Activated T-cell treated with anti-CD3 and anti-CD28 coated beads, Interleukin-2, amount 50 U/mL, for 24 hours (primary cell): ENCODE measurements at places on chromosomes 5 and 9.

- H3K27ac ChIP-seq = no peak overlapping the region
- peaks cover 70% of the 10 kb centered on the region for H3K36me3 ChIP-seq
- no peaks in the 10 kb centered on the region for H3K27me3 ChIP-seq
- no peak for DNase-seq
- H3K4me1 ChIP-seq = no peaks in the 10 kb centered on the region
Observed at GRCh38 chr5:94667937-94668336, 49.5 kb downstream of the SLF1 start.

GRCh38 chr5:142316051-142316450, 8.8 kb downstream of the SPRY4 start:
- DNase-seq = no peak
- peaks cover 17% of the 10 kb centered on the region for H3K27me3 ChIP-seq
- peaks cover 32% of the 10 kb centered on the region for H3K4me1 ChIP-seq
- H3K27ac ChIP-seq = no peak overlapping the region
- H3K4me3 ChIP-seq = no peak overlapping the region

GRCh38 chr9:113387560-113388230, 10.9 kb upstream of the HDHD3 start:
- DNase-seq = no peak
- H3K36me3 ChIP-seq = peaks cover 65% of the 10 kb centered on the region
- H3K27me3 ChIP-seq = no peaks in the 10 kb centered on the region
- no peak overlapping the region for H3K4me3 ChIP-seq
- no peaks in the 10 kb centered on the region for H3K4me1 ChIP-seq

GRCh38 chr5:131514316-131515283, 120.4 kb downstream of the RAPGEF6 start:
- peaks cover 65% of the 10 kb centered on the region for H3K4me1 ChIP-seq
- H3K4me3 ChIP-seq = peak overlapping the region; percentile 66
- H3K36me3 ChIP-seq = peaks cover 66% of the 10 kb centered on the region
- H3K27me3 ChIP-seq = no peaks in the 10 kb centered on the region
- DNase-seq = no peak

DNA sequence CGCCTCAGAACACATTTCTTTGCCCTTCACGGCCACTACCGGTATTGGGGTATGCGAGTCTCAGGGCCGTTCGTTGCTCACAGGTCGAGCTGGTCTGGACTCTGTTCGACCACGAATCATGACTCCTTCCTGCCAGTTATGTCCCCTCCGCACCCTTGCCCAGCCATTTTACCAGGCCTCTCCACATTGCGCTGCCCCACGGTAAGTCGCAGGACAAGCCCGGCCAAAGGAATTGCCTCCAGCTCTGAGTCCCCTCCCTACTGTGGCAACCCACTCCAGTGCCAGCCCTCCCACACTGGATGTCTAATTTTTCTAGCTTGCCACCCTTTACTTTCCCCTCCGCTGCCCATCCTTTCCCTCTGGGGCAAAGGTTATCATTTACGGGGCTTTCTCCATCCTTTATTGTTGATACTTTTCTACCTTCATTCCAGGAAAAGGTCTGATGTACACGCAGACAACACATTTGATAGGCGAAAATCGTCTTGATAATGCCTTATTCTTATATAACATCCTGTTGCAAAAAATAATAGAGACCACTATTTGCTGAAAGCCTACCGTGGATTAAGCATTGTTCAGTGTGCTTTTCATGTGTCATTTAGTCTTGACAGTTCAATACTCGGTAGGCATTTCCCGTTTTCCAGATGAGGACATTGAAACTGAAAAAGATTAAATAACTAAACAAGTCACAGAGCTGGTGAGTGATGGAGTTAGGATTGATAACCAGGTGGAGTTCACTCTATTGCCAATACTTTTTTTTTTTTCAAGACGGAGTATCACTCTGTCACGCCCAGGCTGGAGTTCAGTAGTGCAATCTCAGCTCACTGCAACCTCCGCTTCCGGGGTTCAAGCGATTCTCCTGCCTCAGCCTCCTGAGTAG, 958 bp upstream of the HSPA5 start:
- peak overlapping the region; percentile 99 for H3K27ac ChIP-seq
- no peaks in the 10 kb centered on the region for H3K27me3 ChIP-seq
- peaks cover 42% of the 10 kb centered on the region for H3K4me1 ChIP-seq
- no peak for DNase-seq
- peak overlapping the region; percentile 93 for H3K4me3 ChIP-seq
- peaks cover 52% of the 10 kb centered on the region for H3K36me3 ChIP-seq

- H3K36me3 ChIP-seq = no peaks in the 10 kb centered on the region
- peaks cover 10% of the 10 kb centered on the region for H3K27me3 ChIP-seq
- H3K4me1 ChIP-seq = no peaks in the 10 kb centered on the region
- no peak overlapping the region for H3K4me3 ChIP-seq
Observed at GRCh38 chr5:159547466-159548195, 217.3 kb upstream of the IL12B start.

GRCh38 chr9:561427-561826, 280.1 kb upstream of the DMRT1 start:
- H3K27ac ChIP-seq = no peak overlapping the region
- no peaks in the 10 kb centered on the region for H3K36me3 ChIP-seq
- H3K27me3 ChIP-seq = peaks cover 7% of the 10 kb centered on the region
- no peak for DNase-seq
- no peak overlapping the region for H3K4me3 ChIP-seq

DNA sequence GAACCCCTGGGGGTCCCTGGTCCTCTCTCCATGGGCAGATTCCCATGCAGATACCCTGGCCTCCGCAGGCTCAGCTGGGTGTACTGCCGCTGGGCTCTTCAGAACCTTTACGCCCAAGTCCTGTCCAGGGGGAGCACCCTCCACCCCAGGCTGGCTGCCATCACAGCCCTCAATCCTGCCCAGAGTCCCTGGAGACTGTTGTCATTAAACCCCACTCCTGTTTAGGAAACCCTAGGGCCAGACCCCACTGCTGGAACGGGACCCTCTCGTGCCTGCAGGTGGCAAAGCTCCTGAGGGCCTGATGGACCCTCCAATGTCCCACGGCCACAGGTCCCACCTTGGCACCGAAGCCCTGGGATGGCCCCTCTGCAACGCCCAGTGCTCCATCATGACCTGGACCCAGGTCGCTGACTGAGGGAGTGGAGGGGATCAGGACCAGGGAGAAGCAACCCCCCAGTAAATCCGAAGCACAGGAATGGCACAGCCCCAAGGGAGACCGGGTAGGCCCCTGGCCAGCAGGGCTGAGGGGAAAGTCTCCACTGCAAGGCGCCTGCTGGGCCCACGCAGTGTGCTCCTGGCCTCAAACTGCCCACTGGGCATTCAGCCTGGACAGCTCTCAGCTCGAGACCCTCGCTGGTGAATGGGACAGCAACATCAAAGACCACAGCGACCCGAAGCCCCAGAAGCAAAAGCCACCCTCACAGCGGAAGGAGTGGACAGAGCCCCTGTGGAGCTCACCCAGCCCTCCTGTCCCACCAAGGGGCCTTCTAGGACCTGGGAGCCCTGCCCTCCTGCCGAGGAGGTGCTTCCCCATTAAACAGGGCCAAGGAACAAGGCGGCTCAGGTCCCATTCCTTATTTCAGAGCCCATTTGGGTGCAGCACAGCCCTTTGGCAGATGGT, 8.3 kb downstream of the ZDHHC11B start:
- H3K4me3 ChIP-seq = no peak overlapping the region
- H3K27me3 ChIP-seq = no peaks in the 10 kb centered on the region
- no peaks in the 10 kb centered on the region for H3K36me3 ChIP-seq
- peak; percentile 30 for DNase-seq
- H3K27ac ChIP-seq = no peak overlapping the region

GRCh38 chr5:133512896-133513295, 99.4 kb downstream of the FSTL4 start:
- H3K4me3 ChIP-seq = no peak overlapping the region
- no peaks in the 10 kb centered on the region for H3K36me3 ChIP-seq
- no peak for DNase-seq
- no peak overlapping the region for H3K27ac ChIP-seq
- no peaks in the 10 kb centered on the region for H3K4me1 ChIP-seq

GRCh38 chr9:70924380-70924779, 197.0 kb downstream of the TRPM3 start:
- no peaks in the 10 kb centered on the region for H3K27me3 ChIP-seq
- H3K4me3 ChIP-seq = no peak overlapping the region
- no peak for DNase-seq
- H3K36me3 ChIP-seq = no peaks in the 10 kb centered on the region
- H3K4me1 ChIP-seq = no peaks in the 10 kb centered on the region
- no peak overlapping the region for H3K27ac ChIP-seq

DNA sequence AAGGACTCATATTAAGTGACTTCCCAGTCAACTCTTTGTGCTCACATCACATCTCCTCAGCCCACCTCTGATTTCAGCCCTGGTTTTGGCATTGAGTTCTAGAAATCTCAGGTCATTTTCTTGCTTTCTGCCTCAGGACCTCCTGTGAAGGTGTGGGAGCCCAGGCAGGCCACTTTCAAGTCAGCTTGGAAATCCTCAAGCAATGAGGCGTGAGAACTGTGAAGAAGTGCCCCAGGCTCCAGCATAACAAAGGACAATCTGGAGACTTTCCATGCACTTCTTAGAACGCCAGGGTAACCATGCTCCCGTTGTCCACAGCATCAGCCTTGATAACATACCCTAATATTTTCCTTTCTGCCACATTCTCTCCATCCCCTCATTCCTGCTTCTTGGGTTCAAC, 131.2 kb upstream of the MAP3K1 start:
- no peak overlapping the region for H3K27ac ChIP-seq
- peaks cover 63% of the 10 kb centered on the region for H3K4me1 ChIP-seq
- no peak overlapping the region for H3K4me3 ChIP-seq
- no peaks in the 10 kb centered on the region for H3K36me3 ChIP-seq
- no peak for DNase-seq

GRCh38 chr9:130340011-130340410, 74.5 kb downstream of the HMCN2 start:
- H3K4me3 ChIP-seq = no peak overlapping the region
- no peak for DNase-seq
- H3K4me1 ChIP-seq = no peaks in the 10 kb centered on the region
- no peak overlapping the region for H3K27ac ChIP-seq

GRCh38 chr9:121021301-121021700, 28.8 kb downstream of the C5 start:
- H3K4me1 ChIP-seq = no peaks in the 10 kb centered on the region
- DNase-seq = no peak
- no peak overlapping the region for H3K27ac ChIP-seq
- H3K36me3 ChIP-seq = no peaks in the 10 kb centered on the region

- no peaks in the 10 kb centered on the region for H3K4me1 ChIP-seq
- H3K27ac ChIP-seq = no peak overlapping the region
- no peaks in the 10 kb centered on the region for H3K27me3 ChIP-seq
- DNase-seq = no peak
- no peak overlapping the region for H3K4me3 ChIP-seq
Observed at GRCh38 chr5:112025757-112026156, 268.8 kb upstream of the NREP start.

DNA sequence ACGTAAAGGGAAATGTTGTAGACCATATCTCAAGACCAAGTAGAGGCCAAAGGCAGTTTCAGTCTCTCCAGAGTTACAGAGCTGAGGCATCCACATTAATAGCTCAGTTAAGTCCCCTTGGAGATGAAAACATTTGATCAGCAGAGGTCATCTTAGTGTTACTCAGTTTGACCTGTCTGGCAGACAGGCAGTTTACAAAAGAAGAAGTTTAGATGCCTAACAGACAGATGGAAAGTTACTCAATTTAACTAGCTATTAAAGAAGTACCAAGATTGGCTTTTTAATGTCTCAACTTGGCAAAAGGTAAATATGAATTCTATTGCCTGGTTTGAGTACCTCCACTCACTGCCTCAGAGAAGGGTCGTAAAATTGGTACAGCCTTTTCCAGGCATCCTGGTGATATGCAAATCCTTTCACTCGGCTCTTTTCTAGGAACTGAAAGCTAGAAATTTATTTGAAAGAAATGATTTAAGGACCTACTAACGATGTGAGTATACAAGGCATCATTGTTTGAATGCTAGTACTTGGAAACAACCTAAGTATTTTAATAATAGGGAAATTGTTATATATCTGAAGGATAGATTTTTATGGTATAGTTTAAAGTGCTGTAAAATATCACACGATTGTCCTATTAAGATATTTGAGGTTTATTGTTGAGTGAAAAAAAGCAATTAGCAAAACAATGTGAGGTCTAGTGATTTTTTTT, 14.8 kb downstream of the ACO1 start:
- peaks cover 3% of the 10 kb centered on the region for H3K36me3 ChIP-seq
- no peak overlapping the region for H3K4me3 ChIP-seq
- no peaks in the 10 kb centered on the region for H3K27me3 ChIP-seq
- H3K4me1 ChIP-seq = peaks cover 4% of the 10 kb centered on the region
- DNase-seq = no peak
- H3K27ac ChIP-seq = no peak overlapping the region

GRCh38 chr5:143605403-143606005, 202.0 kb upstream of the NR3C1 start:
- H3K4me1 ChIP-seq = peaks cover 44% of the 10 kb centered on the region
- H3K27ac ChIP-seq = peak overlapping the region; percentile 96
- peak overlapping the region; percentile 49 for H3K4me3 ChIP-seq
- no peaks in the 10 kb centered on the region for H3K36me3 ChIP-seq
- peaks cover 14% of the 10 kb centered on the region for H3K27me3 ChIP-seq

DNA sequence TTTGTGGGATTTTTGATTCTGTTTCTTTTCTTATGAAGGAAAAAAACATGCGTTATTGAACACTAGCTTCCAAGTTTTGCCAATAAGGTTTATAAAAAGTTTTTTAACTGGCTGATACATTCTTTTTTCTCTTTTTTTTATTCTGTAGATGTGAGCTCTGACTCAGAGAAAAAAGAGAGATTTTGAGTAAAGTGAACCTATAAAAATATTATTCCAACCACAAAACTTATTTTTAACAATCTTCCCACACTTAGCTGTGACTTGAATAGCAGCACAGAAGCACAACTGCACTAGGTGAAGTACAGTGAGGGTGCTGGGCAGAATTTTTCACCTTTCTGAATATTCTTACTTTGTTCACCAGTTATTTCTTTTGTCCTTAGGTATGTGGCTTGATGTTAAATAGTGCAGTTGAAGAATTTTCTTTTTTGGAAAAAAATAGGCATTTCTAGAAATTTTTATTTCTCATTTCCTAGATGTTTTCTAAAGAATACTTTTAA, 41.6 kb downstream of the CHSY3 start:
- no peak overlapping the region for H3K4me3 ChIP-seq
- no peak overlapping the region for H3K27ac ChIP-seq
- peaks cover 6% of the 10 kb centered on the region for H3K27me3 ChIP-seq
- DNase-seq = no peak
- H3K4me1 ChIP-seq = no peaks in the 10 kb centered on the region

DNA sequence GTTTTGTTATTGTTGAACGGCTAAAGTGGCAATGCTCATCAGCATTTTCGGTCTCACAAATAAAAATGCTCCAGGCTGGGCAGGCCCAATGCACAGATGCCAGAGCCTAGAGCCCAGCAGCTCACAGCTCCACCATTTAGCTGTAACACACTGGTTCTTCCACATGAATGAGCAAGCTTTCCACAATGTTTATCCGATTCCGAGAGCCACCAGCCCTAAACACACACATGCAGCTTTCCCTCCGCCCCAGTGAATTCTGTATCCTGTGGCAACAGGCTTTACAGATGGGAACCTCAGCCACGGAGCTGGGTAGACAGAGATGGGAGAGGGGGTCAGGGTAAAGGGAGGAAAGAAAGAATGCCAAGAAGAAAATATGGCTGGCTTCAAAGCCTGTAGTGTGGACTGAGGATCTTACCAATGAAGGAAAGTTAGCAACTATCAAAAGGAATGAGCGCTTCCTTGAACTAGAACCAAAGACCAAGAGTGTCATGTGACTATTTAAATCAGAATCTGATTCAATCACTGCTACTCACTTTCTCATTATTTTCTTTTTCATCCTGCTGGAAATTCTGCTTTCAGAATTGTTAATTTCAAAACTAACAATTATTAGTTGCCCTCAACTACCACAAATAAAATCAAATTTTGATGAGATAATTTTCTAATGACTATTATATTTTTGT, 77.1 kb downstream of the MRPS27 start:
- no peak for DNase-seq
- H3K27me3 ChIP-seq = no peaks in the 10 kb centered on the region
- peaks cover 23% of the 10 kb centered on the region for H3K4me1 ChIP-seq
- no peak overlapping the region for H3K4me3 ChIP-seq
